ENCODE measurements at places on chromosomes 3 and 15. TPM values are rescaled to one million over a fixed set of nuclear protein-coding genes. Genes with fewer than 3 reads are reported as not detected.
A peak's percentile ranks its signal among the peaks of the same experiment; 100 is the strongest.

The CMTM7 gene
- total RNA-seq, result 11.4 TPM

The ZPLD1 gene
- total RNA-seq, result 0.12 TPM

The SETMAR gene
- 15.4 TPM for total RNA-seq

The ITIH3 gene
- total RNA-seq, result 53.6 TPM

The SLC2A2 gene
- 123 TPM for total RNA-seq

The B4GALT4 gene
- 55.7 TPM for total RNA-seq

The C3orf62 gene
- total RNA-seq, result 4.5 TPM

The LRRIQ4 gene
- total RNA-seq, result not detected

DNA sequence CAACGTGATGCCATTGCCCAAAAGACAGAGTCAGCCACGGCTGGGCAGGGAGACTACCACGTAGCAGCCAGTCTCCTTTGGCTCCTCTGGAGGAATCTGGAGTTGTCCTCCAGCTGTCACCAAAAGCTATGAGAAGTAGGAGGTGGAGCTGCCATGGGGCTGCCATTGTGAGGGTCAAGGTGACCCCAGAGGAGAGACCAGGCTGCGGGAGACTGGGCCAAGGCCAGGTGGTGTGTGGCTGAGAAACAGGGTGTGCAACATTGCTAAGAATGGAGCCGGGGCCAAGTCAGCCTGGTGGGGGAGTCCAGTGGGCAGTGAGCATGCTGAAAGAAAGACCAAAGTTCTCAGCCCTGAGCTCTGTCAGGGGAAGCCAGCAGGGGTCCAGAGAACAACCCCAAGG, 29.9 kb upstream of the MRPS22 start:
- H3K27me3 ChIP-seq, result no peaks in the 10 kb centered on the region
- peaks cover 8% of the 10 kb centered on the region for H3K4me1 ChIP-seq
- H3K4me3 ChIP-seq, result no peak overlapping the region
- no peak for DNase-seq

GRCh38 chr3:127413318-127413673, 125.5 kb upstream of the PRR20G start:
- H3K36me3 ChIP-seq, result no peaks in the 10 kb centered on the region
- H3K4me3 ChIP-seq, result no peak overlapping the region
- H3K27ac ChIP-seq, result no peak overlapping the region
- H3K4me1 ChIP-seq, result no peaks in the 10 kb centered on the region
- peaks cover 16% of the 10 kb centered on the region for H3K27me3 ChIP-seq

DNA sequence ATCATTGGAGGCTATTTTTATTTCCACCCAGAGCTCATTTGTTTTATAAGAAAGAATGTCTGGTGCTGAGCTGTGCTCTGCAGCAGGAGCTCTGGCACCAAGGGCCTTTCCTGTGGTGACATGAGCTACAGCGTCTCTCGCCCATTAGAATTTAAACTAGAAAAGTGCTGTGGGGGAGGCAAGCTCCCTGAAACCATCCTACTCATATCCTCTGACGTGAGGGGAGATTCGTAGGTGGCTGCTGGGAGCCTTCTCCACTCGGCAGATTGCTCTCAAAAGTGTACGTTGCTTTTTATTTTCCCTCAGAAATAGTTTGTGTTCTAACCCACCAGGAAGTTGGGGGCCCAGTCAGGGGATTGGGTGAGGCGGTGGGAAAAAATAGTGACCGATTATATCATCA, 76.3 kb upstream of the ARHGEF3 start:
- no peaks in the 10 kb centered on the region for H3K36me3 ChIP-seq
- H3K27ac ChIP-seq, result no peak overlapping the region
- DNase-seq, result no peak
- H3K4me3 ChIP-seq, result no peak overlapping the region
- H3K27me3 ChIP-seq, result no peaks in the 10 kb centered on the region

DNA sequence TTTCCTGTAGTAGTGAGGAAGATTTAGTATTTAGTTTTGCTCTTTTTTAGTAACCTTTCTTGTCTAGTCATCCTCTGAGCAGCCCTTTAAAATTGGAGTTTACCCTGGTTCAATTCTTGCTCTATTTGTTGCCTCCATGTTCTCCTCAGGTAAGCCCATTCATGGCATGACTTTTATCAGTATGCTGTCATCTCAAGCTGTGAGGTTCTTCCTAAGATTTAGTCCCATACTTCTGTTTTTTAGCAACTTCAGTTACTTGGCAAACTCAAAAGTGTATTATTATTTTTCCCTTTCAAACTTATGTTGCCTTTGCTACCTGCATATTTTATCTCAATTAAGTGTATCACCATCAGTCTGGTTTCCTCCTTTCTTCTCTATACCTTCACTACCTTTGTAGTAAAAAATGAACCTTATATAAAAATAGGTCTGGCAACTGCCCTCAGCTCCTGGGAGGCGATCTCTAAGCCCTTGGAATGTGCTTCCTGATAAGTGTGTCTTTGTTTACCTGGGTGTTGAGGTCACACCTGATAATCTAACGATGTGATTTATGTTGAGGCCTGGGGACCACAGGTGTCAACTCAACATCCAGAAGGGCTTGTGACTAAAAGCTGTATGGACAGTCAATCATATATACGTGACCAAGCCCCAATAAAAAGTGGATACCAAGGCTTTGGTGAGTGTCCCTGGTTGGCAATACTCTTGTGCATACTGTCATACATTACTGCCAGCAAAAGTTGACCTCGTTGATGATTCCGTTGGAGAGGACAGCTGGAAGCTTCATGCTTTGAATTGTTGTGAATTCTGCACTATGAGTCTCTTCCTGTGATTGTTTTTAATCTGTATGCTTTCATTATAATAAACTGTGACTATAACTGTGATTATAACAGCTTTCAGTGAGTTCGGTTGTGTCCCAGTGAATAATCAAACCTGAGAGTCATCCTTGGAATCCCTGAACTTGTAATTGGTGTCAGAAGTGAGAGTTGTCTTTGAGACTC, 3.9 kb downstream of the NSUN3 start:
- no peak overlapping the region for H3K27ac ChIP-seq
- no peak for DNase-seq
- H3K4me3 ChIP-seq, result no peak overlapping the region
- peaks cover 4% of the 10 kb centered on the region for H3K4me1 ChIP-seq
- no peaks in the 10 kb centered on the region for H3K27me3 ChIP-seq

GRCh38 chr3:49839193-49839809, 17.1 kb downstream of the TRAIP start:
- peaks cover 4% of the 10 kb centered on the region for H3K4me1 ChIP-seq
- H3K27me3 ChIP-seq, result no peaks in the 10 kb centered on the region
- peak; percentile 91 for DNase-seq
- no peak overlapping the region for H3K4me3 ChIP-seq
- H3K27ac ChIP-seq, result no peak overlapping the region

DNA sequence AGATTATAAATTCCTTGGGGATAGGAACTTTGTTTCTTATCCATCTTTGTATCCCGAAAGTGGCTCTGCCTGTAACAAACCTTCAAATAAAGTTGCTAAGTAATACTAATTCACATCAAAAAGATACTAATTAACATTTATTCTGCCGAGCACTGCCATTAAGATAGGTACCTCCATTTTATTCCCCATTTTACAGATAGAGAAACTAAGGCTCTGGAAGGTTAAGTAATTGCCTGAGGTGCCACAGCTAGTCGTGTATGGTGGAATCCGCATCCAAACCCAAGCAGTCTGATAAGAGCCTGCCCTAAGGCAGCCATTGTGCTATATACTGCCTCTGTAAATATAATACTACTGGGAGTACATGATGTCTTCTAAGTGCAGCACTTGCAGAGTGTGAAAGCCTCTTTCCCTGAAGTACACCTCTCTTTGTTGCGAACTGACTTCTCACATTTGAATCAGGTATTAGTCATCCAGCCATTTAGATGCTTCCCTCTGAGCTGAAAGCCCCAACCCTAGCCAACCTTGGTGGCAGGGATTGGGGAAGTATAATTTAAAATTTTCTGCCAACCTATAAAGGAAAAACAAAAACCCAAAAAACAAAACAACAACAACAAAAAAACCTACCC, 78.5 kb upstream of the CHD2 start:
- no peak overlapping the region for H3K4me3 ChIP-seq
- peak overlapping the region; percentile 92 for H3K27ac ChIP-seq
- H3K4me1 ChIP-seq, result peaks cover 44% of the 10 kb centered on the region
- H3K27me3 ChIP-seq, result no peaks in the 10 kb centered on the region

DNA sequence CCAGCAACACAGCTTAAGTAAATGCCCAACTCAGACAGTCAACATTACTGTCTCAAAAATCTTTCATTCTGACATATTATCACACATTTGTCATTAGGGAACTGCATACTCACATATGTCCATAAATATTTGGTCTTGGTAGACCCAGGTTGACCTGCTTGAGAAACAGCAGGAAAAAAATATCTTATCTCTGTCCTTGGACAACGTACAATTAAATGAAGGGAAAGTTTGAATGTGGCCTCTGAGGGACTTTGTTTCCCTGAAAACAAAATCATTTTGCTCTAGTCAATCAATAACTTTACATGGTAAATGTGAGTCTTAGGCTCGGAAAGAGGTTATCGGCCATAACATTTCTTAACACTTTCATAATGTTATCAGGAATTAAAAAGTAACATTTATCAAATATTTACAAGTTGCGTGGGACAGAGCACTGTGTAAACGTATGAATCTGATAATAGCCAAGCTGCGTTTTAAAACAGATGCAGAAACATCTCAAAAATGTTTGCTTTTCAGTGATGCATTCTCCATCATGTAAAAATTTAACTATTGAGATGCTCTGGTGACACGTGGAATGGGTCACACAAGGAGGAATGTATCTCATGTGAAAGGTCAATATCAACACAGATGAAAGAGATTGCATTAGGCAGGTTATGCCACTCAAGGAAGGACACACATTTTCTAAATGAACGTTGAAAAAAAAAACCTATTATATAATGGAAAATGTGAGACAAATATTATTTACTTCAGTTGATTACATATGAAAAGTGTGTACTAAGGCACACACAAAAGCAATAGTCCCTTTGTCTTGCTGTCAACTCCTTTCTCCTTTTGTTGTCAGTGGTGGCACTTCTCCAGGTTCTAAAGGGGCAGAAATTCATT, 304.4 kb downstream of the WDR72 start:
- no peaks in the 10 kb centered on the region for H3K36me3 ChIP-seq
- peak overlapping the region; percentile 40 for H3K27ac ChIP-seq
- H3K4me3 ChIP-seq, result no peak overlapping the region

DNA sequence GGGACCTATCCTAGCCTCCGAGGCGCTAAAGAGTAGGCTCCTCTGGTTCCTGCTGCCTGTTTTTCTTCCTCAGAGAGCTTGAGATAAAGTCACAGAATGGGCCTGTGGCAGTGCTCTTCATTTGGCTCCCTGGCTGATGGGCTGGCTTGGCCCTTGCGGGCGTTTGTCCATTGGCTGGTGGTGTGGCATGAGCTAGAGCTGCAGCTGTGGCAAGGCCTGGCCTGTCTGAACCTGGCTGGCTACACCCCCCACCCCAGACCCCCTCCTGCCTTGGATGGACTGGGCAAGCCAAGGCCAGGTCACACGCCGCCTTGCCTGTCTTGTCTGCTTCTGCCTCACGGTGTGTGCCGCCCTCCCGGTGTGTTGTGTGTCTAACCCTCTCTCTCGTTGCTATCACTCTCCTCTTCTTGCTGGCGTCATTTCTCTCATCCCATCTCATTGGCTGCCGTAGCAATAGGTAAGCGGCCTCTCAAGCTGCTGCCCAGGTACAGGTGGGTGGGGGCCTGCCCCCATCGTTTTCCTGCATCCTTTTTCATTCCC, 3.2 kb downstream of the AP2M1 start:
- no peak overlapping the region for H3K4me3 ChIP-seq
- peaks cover 7% of the 10 kb centered on the region for H3K36me3 ChIP-seq

DNA sequence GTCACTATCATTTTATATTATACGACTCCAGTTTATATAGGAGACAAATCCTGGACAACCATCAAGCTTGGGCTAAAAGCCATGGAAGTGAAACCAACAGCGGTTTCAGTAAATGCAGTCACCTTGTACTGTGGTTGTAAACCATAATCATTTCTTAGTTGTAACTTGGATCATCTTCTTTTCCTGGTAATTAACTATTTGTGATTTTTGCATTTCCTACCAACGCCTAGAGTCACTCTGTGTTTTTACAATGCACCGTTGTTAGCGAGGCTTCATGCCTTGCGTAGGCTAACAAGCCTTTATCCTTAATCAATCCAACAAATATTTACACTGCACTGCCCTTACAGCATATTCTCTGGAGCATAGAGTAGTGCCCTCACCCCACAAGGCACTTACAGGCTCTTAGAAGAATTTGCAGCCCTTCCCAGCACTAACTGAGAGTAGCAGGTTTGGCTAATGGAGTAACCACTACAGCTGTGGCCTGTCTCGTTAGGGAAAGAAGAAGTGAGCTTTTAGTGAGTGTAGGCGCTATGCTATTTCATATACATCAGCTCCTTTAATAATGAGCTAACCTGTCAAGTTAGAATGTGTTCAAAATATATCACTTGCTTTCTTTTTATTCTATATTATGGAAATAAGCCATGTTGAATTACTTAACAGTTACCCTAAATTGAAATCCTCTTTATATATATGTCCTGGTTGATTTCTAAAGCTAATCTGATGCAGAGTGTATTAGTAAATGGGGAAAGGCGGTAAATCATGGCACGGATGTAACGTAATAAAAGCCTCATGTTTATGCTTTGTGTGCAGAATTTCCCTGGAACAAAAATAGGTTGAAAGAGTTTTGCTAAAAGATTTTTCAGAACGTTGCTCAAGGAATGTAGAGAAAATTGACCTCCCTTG, 62.8 kb downstream of the ABHD2 start:
- H3K27me3 ChIP-seq, result no peaks in the 10 kb centered on the region
- DNase-seq, result no peak
- H3K27ac ChIP-seq, result peak overlapping the region; percentile 73
- H3K36me3 ChIP-seq, result no peaks in the 10 kb centered on the region
- H3K4me3 ChIP-seq, result no peak overlapping the region

- H3K4me3 ChIP-seq, result no peak overlapping the region
- no peak for DNase-seq
- no peak overlapping the region for H3K27ac ChIP-seq
- H3K36me3 ChIP-seq, result no peaks in the 10 kb centered on the region
- no peaks in the 10 kb centered on the region for H3K4me1 ChIP-seq
Observed at GRCh38 chr15:52104532-52105004, 8.0 kb downstream of the BCL2L10 start.

DNA sequence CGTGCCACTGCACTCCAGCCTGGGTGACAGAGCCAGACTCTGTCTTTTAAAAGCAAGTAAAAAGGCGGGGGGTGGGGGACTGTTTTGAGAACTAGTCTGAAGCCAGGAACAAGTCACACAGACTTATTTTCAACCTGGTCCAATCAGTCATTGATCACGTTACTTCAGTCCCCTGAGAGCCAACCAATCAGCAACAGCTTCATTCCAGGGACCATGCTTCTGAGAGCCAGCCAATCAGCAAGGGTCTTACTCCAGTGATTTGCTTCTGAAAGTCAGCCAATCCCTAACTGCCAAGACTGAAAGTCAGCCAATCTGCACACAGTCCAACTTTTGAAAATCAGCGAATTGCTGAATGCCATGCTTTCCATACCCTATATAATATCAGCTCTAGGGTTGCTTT, 48.6 kb upstream of the C15orf39 start:
- no peak for DNase-seq
- H3K36me3 ChIP-seq, result no peaks in the 10 kb centered on the region
- H3K4me3 ChIP-seq, result no peak overlapping the region

DNA sequence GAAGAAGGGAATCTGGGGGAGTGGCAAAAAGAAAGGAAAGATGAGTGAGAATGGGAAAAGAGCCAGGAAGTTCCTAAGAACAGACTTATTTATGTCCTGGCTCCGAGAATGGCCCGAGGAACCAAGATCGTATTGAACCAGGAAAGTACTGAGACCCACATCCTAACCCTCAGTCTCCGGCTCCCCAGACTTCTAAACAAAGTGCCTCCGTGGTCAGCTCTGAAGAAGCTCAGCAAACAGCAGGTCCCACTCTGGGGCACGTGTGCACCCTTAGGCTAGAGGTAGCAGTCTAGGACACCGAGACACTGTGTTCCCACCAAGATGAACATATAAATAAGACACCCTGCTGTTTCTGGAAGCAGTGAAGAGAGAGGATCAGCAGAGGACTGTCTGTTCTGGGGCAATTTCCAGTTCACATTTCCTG, 307.4 kb downstream of the NTRK3 start:
- H3K4me3 ChIP-seq, result no peak overlapping the region
- DNase-seq, result peak; percentile 13
- H3K27me3 ChIP-seq, result no peaks in the 10 kb centered on the region
- no peaks in the 10 kb centered on the region for H3K36me3 ChIP-seq

Measured in hepatocyte (in vitro differentiated cells).